Neural crest cell (in vitro differentiated cells): ENCODE measurements at places on chromosomes 7 and 10. TPM values are rescaled to one million over a fixed set of nuclear protein-coding genes. Genes with fewer than 3 reads are reported as not detected.

The EDRF1 gene
- 42.7 and 46.9 TPM in 2 replicates for total RNA-seq

The PRR15 gene
- total RNA-seq, result 0.41 TPM in 1 of 2 replicates, not detected in the other

The NACAD gene
- total RNA-seq, result 7.2 and 9.7 TPM in 2 replicates

The TMEM229A gene
- total RNA-seq, result 10.3 and 10.9 TPM in 2 replicates

The ITIH2 gene
- total RNA-seq, result not detected in 2 replicates

The LRIT1 gene
- total RNA-seq, result not detected in 2 replicates

The TRPV5 gene
- total RNA-seq, result 0.07 TPM in 1 of 2 replicates, not detected in the other

The C10orf143 gene
- total RNA-seq, result 2.7 TPM in 2 replicates

The GRID1 gene
- total RNA-seq, result 1.1 and 1.2 TPM in 2 replicates

The EN2 gene
- total RNA-seq, result 7.2 and 8.2 TPM in 2 replicates

The SYCE1 gene
- total RNA-seq, result not detected in 2 replicates

The NSUN5 gene
- total RNA-seq, result 33.6 and 40.2 TPM in 2 replicates

The PROSER2 gene
- total RNA-seq, result 7.5 and 7.7 TPM in 2 replicates

The ZNF107 gene
- 18.7 and 18.8 TPM in 2 replicates for total RNA-seq

The PTF1A gene
- total RNA-seq, result 0.16 TPM in 1 of 2 replicates, not detected in the other

The PRSS2 gene
- total RNA-seq, result not detected in 2 replicates

The LYZL1 gene
- total RNA-seq, result not detected in 2 replicates

The HYCC1 gene
- total RNA-seq, result 62.3 and 73.7 TPM in 2 replicates

The FGFBP3 gene
- total RNA-seq, result 413 and 420 TPM in 2 replicates

The EPO gene
- 0.23 and 0.30 TPM in 2 replicates for total RNA-seq

The MARVELD1 gene
- total RNA-seq, result 52.3 and 52.8 TPM in 2 replicates

The NUTM2A gene
- total RNA-seq, result 3.0 and 3.7 TPM in 2 replicates

The GNAT3 gene
- not detected in 2 replicates for total RNA-seq

The ZNF503 gene
- total RNA-seq, result 14.6 and 15.9 TPM in 2 replicates

The PTPRE gene
- total RNA-seq, result 1.8 and 2.3 TPM in 2 replicates
